RWPE1 (cell line): ENCODE measurements at places on chromosomes 2 and 18.

DNA sequence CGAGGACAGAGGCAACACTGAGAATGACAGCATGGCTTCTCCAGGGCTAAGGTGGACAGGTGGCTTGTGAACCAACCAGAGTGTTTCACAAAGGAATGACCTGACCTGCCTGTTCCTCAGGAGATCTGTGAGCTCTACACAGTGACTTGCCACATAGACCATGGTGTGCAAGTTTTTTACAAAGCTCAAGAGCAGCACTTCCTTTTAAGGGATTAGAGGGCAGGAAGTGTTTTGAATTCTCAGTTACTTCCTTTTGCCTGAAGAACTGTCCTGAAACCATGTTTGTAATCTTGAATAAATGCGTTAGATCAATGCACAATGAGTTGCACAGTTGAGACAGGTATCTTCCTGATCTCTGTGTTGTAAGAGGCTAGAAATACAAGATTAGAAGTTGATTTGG is 421.9 kb downstream of the THSD7B start:
- DNase-seq = no peak

GRCh38 chr2:85288244-85288725 is 39.5 kb downstream of the TGOLN2 start:
- DNase-seq = peak; percentile 98

GRCh38 chr18:48100165-48100575 is 169.7 kb upstream of the SMAD2 start:
- no peak for DNase-seq

- DNase-seq = no peak
Observed at GRCh38 chr18:51559198-51559901, 361.9 kb upstream of the MEX3C start.

DNA sequence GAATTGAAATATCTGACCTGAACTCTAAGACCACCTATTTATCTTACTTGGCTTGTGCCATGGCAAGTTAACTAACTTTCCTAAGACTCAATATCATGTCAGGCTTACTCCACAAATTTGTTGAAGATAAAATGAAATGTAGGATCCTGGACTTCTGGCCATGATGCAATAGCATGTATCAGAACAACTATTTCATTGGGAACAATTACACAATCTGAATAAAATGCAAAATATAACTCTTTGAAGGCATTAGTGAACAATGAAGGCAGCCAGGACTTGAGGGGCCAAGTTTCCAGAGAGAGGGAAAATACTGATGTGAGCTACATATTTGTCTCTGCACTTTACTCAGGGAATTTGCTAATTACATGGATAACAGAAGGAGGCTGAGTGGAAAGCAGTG is 476.5 kb upstream of the ACVR2A start:
- no peak for DNase-seq

DNA sequence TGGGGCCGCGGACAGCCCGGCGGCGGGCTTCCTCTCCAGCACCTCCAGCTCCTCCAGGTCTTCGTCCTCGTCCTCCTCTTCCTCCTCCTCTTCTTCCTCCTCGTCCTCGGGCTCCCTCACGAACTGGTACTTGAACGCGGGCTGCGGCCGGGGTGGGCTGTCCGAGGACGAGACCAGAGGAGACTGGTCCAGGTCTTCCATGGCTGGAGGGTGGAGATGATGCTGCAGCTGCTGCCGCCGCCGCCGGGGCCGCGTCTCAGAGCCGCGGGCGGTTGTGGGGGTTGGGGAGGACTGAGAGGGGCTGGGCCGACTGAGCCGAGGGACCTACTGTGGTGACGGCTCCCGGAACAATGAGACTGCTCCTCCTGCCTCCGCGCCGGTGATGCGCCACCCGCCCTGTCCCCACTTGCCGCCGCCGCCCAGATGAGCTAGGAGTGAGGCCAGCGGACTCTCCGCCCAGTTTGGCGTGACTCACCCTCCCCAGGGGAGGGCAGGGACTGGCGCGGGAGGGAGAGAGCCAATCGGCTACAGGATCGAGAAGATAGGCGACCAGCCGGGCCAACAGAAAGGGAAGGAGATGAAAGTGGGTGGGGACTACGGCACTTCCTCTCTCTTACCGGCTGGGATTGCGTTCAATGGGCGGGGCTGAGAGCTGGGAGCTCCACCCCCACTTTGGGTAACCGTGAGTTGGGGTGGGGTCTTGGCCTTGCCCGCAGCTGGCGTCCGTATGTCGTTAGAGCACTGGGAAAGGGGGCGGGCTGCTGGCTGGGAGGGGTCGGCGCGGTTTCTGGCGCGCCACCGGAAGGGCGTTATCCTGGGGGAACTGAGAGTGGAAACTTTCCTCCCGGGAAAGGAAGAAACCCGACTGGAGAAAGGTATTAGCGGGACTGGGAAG is at the start of gene RTN4:
Gene RTN4 (minus strand): TSS at position 352 of the 895 bp plus-strand sequence. CDS start 151 bp downstream, at position 201.
- peak; percentile 98 for DNase-seq

DNA sequence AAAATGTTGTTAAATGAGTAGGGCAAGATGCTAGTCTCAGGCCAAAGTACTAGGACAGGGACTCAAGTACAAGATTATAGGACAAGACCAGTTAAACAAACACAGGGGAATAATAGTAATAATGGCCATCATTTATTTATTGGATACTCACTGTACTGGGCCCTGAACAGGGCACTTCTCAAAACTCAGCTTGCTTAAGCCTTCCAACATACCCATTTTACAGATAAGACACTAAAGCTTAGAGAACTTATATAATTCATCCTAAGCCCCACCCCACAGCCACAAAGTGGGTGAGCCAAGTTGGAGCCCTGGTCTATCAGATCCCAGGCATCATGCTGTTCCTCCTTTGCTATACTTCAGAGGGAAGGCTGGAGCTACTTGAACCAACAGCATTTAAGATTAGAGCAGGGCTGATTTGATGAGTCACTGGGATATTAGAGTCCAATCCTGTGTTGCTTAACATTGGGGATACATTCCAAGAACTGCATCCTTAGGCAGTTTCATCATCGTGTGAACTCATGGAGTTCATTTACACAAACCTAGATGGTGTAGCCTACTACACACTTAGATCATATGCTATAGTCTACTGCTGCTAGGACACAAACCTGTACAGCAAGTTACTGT is 153.6 kb downstream of the MTCL1 start:
- DNase-seq = peak; percentile 91

DNA sequence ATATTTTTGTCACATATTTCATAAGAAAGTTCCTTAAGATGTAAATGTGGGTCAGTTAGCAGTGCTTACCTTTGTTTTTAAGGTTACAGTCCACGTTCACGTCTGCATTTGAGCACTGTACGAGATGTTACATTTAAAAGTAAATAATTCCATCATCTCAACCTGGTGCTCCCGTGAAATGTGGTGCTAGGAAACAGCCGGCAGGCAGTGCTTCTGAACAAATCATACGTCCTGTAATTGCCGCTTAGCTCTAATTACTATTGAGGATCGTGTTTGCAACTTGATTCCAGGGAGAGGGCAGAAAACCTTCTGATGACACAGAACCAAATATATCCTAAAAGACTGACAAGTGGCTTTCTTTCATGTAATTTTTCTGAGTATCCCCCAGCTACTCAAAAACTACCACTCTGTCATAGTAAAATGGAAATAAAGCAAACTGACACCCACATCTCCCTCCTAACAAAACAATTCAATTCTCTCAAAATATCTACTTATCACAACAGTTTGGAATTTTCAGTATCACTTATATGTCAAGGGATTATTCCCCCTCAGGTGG is 297.8 kb upstream of the SESTD1 start:
- DNase-seq = no peak

DNA sequence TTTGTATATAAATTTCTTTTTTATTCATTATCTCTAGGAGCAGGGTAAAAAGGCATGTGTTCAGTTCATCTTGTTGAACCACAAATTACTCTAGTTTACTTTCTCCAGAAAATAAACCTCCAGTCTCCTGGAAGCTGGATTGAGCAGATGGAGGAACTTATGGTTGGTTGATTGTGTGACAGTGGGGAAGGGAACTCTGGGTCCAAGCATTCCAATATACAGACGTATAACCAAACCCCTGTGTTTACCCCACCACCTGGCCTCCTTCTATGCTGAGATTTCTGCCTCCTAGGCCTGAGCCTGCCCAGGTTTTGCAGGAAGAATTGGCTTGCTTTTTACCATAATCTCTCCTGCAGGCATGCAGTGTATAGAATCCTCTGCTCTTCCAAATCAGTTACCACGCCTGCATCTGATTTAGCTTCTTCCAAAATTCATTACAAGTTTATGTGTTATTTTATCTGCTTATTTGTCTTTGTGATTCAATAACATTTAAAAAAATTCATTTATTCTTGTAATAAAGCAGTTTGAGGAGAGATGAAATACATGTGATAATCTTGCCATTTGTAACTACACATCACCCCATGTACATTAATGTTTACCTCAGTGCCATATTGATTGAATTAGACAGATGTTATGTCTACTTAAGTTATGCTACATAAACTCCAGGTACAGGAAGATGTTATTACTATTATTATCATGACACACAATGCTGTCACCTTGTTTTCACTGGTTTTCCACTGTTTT is 2.5 kb upstream of the RAB27B start:
- no peak for DNase-seq

DNA sequence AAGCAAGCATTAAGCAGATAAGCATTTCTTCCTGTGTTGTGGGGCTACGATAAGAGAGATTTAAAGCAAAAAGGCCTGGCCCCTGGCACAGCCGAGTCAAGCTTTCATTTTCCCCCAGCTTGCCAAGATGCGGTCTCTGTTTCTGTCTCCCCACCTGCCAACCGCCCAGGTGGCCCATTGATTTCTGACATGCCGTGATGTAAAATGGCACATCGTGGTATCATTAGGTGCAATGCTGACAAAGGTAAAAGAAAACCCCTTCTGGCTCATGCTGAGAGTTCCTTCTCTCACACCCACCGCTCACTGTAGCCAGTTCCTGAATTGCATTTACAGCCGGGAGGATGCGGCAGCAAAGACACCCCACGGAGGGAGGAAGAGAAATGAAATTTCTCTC is 62.8 kb downstream of the BOD1L2 start:
- DNase-seq = no peak

GRCh38 chr2:111702119-111702803 is 181.7 kb downstream of the ANAPC1 start:
- DNase-seq = peak; percentile 44

DNA sequence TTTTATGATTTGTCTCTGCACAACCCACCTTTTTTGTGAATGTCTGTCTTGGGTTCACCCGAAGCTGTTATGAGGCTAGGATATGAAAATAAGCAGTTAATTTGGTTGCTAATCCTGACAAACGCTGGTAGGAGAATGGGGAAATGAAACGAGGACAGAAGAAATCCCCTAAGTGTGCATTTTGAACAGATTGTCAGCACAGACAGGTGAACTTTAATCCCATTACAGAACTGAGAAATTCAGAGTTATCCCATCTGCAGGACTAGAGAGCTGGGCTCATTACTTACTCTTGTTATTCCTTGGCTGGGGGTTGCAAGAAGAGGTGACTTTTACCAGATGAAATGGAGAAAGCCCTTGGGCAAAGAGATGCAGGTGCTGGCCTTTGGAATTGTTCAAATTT is 123.3 kb upstream of the NYAP2 start:
- no peak for DNase-seq

- DNase-seq = no peak
Observed at GRCh38 chr18:44889111-44889510, 208.4 kb downstream of the SETBP1 start.

DNA sequence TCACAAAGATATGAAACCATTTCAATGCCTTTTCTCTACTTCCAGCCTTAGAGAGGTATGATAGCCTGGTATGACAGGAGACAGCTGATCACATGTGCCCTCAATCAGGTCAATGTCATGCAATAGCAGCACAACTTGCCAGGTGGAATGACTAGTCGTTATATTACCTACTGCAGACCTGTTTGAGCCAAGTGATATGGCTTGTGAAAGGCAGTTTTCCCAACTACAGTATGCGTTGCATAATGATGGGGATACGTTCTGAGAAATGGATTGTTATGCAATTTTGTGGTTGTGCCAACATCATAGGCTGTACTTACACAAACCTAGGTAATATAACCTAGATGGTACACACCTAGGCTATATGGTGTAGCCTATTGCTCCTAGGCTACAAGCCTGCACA is 262.8 kb downstream of the ICOS start:
- DNase-seq = no peak

- no peak for DNase-seq
Observed at GRCh38 chr2:131572175-131572574, 44.5 kb downstream of the CCDC74A start.

GRCh38 chr2:133204421-133204820 is 363.8 kb downstream of the NCKAP5 start:
- no peak for DNase-seq

- DNase-seq = no peak
Observed at GRCh38 chr18:21341141-21341540, 99.1 kb downstream of the GREB1L start.

DNA sequence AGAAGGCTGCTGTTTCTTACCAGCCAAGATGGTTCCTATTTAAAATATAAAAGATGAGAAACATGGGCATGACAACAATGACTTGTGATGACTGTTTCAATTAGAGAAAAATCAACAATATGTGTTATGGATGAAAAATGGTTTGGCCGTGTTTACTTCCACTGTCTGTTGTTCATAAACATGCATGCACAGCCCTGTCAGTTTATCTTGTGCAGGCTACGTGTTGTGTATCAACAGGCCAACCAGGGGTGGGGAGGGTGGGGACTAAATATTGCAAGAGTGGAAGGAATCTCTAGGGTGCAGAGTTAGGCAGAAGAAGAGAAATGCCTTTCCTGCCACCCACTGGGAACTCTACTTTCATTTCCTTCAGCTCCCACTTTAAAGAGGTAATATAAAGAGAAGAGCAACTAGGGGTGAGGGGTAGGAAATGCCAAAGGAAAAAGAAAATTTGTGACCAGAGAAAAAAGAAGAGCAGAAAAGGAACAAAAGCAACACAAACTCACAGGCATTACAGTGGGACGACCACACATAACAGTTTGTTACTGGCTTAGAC is 116.8 kb upstream of the MEIS1 start:
- no peak for DNase-seq

- no peak for DNase-seq
Observed at GRCh38 chr2:131044757-131045150, 48.5 kb downstream of the FAM168B start.
